ENCODE measurements at places on chromosomes 6 and 20.
A peak's percentile ranks its signal among the peaks of the same experiment; 100 is the strongest.

DNA sequence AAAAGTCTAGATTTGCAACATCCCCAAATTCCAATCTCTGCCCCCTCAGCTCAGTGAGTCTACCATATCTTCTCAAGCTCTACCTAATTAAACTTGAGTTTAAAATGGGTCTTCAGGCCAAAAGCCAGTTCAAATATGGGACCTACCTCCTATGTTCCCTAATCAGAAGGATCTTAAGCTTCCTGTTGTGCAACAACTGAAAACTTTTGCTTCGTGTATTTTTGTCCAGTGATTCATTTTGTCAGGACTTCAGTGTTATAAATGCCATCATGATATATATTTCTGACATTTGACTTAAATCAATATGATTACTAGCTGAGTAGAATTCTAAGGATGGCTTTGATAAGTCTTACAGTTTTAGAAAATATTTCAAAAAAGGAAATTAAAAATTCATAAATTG is 622.6 kb upstream of the PTCHD4 start:
- DNase-seq = no peak

DNA sequence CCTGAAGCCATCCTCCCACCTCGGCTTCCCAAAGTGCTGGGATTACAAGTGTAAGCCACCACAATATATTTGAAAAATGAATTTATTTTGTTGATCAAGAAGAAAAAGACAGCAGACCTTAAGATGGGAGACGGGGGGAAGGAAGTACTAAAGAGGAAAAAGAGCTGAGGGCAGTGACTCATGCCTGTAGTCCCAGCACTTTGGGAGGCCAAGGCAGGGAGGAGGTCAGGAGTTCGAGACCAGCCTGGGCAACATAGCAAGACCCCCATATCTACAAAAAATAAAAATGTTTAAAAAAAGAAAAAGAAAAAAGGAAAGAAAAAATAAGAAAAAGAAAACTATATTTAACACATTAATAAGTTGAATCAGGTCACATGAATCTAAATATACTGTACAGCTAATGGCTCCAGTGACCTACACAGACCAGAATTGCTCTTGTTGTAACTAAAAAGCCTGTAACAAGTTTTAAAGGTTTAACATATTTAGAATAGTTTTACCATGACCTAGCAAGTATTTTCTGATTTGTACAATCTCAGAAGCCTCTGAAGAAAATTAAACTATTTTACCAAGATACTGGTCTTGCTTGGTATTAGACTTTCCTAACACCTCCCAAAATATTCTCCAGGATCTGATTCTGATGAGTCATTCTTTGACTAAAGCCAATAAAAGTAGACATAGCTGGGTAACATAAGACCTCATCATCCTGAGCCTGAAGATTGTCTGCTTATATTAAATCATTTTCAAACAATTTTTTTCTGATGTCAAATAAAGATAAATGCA is 4.3 kb upstream of the AKIRIN2 start:
- no peak for DNase-seq

- DNase-seq = no peak
These were observed 51.0 kb upstream of the SENP6 start for GRCh38 chr6:75550544-75551167.

DNA sequence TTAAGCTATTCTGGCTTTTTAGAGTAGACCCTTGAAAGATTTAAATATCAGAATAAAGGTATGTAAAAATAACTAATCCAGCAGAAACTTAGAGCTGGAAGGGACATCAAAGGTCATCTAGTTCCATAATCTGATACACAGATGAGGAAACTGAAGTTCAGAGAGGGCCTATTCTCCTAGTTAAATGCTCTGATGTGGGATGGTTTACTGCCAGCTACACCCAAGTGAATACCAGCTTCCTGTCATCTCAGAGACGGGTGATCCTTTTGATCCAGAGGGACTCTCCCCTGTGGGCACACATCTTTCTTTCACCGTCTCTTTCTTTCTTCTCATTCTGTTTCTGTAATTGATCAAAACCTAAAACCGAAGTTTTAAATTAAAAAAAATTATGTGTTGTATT is 94.1 kb downstream of the MAN1A1 start:
- no peak for DNase-seq

- no peak for DNase-seq
These were observed 33.9 kb downstream of the TXLNB start for GRCh38 chr6:139257821-139258398.

DNA sequence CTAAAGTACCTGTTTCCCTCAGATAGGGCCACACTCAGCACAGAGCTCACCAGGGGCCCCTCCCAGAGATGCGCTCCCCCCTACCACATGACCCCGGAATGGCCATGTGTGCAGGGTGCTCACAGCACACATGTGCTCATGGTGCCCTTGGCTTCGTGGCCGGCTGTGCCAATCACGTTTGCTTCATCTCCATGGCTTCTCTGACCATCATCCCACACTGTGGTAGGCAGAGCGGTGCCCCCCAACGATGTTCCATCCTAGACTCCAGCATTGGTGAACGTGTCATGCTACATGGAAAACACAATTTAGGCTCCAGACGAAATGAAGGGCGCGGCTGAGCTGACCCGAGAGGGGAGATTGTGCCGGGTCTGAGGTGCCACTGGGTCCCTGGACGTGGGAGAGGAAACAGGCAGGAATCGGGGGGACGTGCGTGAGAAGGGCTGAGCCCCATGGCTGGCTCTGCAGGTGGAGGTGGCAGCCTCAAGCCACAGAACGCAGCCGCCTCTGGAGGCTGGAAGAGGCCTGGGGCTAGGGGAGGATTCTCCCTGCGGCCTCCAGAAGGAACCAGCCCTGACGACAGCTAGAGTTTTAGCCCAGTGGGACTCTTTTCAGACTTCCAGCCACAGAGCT is 126.5 kb downstream of the DLL1 start:
- no peak for DNase-seq

GRCh38 chr20:64069614-64070243 is 6.7 kb downstream of the TCEA2 start:
- peak; percentile 21 for DNase-seq

DNA sequence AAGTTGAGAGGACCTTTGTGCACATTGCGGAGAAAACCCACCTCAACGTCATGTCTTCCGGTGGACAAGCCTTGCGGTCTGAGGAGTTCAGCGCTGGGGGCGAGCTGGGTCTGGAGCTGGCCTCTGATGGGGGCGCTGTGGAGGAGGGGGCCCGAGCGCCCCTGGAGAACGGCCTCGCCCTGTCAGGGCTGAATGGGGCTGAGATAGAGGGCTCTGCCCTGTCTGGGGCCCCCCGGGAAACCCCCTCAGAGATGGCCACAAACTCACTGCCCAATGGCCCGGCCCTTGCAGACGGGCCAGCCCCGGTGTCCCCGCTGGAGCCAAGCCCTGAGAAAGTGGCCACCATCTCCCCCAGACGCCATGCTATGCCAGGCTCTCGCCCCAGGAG is 14.6 kb upstream of the SLC22A7 start:
- no peak for DNase-seq

- no peak for DNase-seq
These were observed 48.9 kb downstream of the PIGU start for GRCh38 chr20:34628026-34628425.

- no peak for DNase-seq
These were observed 118.6 kb downstream of the OGFRL1 start for GRCh38 chr6:71406865-71407860.

All from stimulated activated CD4-positive, alpha-beta T cell treated with anti-CD3 and anti-CD28 coated beads, Interleukin-12 subunit alpha, Interleukin-12 subunit beta, amount 100 ng/mL, for 24 hours (primary cell).